ENCODE measurements at places on chromosomes 12 and 14. TPM values are rescaled to one million over a fixed set of nuclear protein-coding genes. Genes with fewer than 3 reads are reported as not detected.

DNA sequence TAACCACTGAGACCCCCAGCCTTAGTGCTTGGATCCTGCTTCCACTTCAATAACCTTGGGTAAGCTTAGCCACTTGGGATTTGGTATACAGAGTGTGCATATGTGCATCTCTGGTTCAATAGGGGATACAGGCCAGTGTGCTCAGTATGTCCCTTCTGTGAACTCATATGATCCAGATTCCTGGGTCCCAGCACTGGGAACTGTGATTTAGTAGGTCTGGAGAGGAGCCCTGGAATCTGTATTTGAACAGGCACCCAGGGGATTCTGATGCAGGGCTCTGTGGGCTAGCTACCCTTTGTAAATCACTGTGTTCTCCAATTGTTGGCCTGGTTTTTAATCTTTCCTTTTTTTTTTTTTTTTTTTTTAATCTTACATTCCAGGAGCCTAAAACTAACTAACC, 9.8 kb upstream of the RNU6-8 start:
- no peaks in the 10 kb centered on the region for H3K36me3 ChIP-seq
- H3K27ac ChIP-seq, result no peak overlapping the region
- no peaks in the 10 kb centered on the region for H3K4me1 ChIP-seq
- H3K4me3 ChIP-seq, result no peak overlapping the region
- no peaks in the 10 kb centered on the region for H3K27me3 ChIP-seq
- DNase-seq, result no peak

DNA sequence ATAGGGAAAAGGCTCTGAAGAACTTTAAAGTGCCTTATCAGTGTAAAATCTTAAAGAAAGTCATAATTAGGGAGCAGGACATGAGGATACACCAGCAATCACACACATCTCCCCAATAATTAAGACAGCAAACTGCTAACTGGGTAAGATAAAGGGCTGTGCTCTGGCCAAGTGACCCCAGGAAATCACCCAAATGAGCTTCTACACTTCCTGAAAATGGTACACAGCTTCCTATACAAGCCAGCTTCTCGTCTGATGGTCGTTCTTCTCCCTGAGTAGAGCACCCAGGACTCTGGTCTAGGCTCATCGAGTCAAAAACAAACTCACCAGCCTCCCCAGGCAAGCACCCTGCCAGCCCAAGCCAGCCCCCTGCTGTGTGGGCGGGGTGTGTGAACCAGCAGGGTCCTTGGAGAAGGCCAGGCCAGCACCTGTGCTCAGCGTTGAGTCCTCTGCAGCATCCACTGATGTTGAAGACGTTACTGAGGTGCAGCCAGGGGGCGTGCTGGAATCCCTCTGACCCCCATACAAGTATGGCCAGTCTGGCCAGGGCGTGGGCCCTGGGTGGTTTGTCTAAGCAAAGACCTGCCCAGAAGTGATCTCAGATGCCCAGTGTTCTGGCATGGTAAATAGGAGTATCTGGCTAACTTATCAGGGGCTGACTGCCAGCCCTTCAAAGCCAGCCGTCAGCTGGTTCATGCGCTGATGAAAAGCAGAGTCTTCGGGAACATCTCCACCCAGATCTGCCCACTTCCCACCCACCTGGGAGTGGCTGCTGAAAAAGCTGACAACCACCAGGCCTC, 41.4 kb downstream of the ACTN1 start:
- peak overlapping the region; percentile 71 for H3K27ac ChIP-seq
- H3K27me3 ChIP-seq, result no peaks in the 10 kb centered on the region
- no peak for DNase-seq
- H3K4me3 ChIP-seq, result no peak overlapping the region
- H3K36me3 ChIP-seq, result no peaks in the 10 kb centered on the region

DNA sequence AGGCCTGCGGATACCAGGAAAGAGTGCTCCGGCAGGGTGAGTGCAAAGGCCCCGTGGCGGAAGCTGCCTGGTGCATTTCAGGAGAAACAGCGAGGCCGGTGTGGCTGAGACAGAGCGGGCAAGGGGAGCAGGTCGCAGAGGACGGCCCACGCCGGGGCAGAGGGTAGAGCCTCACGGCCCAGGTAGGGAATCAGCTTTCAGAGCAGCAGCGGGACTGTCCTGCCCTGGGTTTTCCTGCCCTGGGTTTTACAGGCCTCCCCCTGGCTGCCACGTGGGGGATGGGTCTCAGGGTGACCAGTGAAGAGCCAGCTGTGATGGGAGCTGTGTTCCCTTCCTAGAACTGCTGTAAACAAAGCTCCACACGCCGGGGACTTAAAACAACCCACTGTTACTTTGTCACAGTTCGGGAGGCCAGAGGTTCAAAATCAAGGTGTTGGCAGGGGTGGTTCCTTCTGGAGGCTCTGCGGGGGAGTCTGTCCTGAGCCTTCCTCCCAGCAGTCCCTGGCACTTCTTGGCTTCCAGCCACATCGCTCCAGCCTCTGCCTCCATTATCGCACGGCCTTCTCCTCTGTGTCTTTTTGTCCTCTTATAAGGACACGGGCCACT, 10.4 kb downstream of the NCOR2 start:
- H3K4me1 ChIP-seq, result peaks cover 87% of the 10 kb centered on the region
- H3K36me3 ChIP-seq, result no peaks in the 10 kb centered on the region
- no peak overlapping the region for H3K27ac ChIP-seq
- no peaks in the 10 kb centered on the region for H3K27me3 ChIP-seq
- no peak for DNase-seq

DNA sequence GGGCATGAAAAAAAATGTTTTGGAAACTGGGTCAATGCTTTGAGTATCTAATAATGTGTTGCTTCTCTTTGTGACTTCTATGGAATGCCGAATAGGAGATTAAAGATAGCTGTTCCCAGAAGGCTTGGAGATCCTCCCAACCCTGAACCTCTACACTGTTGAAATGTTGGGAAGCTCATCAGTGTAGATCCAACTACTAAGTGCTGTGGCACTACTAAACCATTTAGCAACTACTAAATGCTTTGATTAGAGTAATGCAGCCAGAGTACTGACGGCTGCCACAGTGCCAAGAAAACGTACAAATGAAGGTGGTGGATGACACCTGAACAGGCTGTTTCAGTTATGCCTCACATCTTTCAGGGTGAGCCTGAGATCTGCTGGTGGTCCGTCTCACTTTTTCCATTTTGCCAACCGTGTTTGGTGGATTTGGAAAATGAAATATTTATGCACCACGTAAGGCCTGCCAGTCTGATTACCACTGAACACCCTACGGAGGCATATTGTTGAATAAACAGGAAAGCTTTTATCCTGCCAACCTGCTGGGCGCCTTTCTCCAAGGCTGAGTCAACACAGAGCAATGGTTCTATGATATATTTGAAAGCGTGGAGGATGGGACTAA, 938.0 kb upstream of the FLRT2 start:
- DNase-seq, result no peak
- no peaks in the 10 kb centered on the region for H3K4me1 ChIP-seq
- H3K27me3 ChIP-seq, result no peaks in the 10 kb centered on the region
- no peaks in the 10 kb centered on the region for H3K36me3 ChIP-seq
- H3K27ac ChIP-seq, result no peak overlapping the region

DNA sequence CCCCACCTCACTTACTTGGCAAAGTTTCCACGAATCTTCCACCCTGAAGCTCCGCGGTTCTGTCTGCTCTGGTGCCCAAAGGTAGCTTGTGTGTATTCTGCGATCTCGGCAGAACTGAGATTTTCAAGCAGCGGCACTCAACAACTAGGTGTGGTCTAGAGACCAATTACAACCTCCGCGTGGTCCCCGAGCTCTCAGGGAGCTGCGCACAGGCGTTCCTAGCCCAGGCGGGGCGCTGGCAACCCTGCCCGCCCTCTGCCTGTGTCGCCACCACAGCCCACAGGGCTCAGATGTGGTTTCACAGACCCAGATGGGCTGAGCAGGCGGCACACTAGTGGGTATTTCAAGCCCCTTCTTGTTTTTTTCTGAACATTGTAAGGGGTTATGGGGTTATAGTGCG, 1.5 kb upstream of the DIABLO start:
- peak; percentile 52 for DNase-seq
- H3K36me3 ChIP-seq, result peaks cover 58% of the 10 kb centered on the region
- H3K27me3 ChIP-seq, result no peaks in the 10 kb centered on the region
- H3K27ac ChIP-seq, result no peak overlapping the region
- H3K4me1 ChIP-seq, result peaks cover 22% of the 10 kb centered on the region

DNA sequence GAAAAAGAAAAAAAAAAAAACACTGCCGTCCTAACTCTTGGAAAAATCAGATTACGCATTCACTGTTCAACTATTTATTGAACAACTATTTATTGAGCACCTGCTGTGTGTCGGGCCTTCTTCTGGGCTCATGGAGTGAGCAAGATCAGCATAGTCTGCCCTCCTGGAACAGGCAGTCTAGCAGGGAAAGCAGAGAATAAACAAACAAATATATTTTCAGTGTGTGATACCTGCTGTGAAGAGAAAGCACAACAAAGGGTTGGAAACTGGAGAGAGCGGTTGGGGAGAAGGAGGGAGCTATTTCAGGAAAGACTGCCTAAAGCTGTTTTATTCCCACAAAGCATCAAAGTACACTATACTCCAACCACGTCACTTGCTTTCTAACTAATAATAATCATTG, 10.8 kb downstream of the PROX2 start:
- no peaks in the 10 kb centered on the region for H3K36me3 ChIP-seq
- peaks cover 12% of the 10 kb centered on the region for H3K4me1 ChIP-seq
- H3K27ac ChIP-seq, result no peak overlapping the region
- H3K4me3 ChIP-seq, result no peak overlapping the region
- no peaks in the 10 kb centered on the region for H3K27me3 ChIP-seq

Gene SDS
- 1.1 TPM for total RNA-seq

Gene KCNH3
- 2.3 TPM for total RNA-seq
